ENCODE measurements at places on chromosomes 7 and 10. TPM values are rescaled to one million over a fixed set of nuclear protein-coding genes. Genes with fewer than 3 reads are reported as not detected.

DNA sequence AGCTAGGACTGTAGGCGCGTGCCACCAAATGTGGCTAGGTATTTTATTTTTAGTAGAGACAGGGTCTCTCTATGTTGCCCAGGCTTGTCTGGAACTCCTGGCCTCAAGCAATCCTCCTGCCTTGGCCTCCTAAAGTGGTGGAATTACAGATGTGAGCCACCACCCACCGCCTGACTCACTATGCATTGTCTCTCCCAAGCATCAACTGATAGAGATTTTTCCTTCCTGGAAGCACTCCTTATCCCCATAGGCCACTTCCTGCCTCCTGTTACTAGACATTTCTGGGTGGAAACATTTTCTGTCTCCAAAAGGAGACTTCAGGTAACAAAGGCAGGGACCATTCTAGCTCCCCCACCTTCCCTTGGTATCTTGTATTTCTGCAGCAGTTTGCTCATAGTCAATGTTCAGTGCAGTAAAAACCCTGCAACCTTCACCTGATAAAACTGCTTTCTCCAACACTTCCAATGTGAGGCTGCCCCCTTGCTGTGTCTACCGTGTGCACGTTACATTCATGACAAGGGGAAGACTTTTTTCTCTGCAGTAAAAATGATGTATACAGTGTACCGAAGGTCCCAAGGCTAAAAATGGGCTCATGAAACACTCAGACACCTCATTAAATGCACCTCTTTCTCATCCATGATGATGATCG lies 84.9 kb downstream of the NHLRC2 start:
- H3K27me3 ChIP-seq: no peaks in the 10 kb centered on the region
- no peaks in the 10 kb centered on the region for H3K4me1 ChIP-seq
- no peak overlapping the region for H3K4me3 ChIP-seq
- no peak for DNase-seq
- no peaks in the 10 kb centered on the region for H3K36me3 ChIP-seq

DNA sequence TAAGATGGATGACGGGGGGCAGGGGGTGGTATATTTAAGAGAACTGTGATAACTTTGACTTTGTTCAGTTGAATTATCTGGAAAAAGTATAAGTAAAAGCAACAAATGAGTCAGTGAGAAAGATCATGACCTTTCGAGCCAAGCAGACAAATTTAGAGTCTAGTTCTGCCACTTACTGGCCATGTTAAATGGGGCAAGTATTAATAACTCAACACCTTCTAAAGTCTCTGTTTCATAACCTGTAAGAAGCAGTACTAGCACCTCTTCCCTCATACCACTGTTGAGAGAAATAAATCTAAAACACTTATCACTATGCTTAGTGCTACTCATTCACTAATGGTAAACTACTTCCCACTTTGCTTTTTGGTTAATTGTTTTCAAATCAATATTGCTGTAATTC lies 604.4 kb upstream of the LRRN3 start:
- no peak for DNase-seq
- no peaks in the 10 kb centered on the region for H3K36me3 ChIP-seq
- H3K4me3 ChIP-seq: no peak overlapping the region
- no peaks in the 10 kb centered on the region for H3K4me1 ChIP-seq
- H3K27ac ChIP-seq: no peak overlapping the region

- H3K4me3 ChIP-seq: no peak overlapping the region
- peaks cover 12% of the 10 kb centered on the region for H3K4me1 ChIP-seq
- no peaks in the 10 kb centered on the region for H3K27me3 ChIP-seq
- H3K27ac ChIP-seq: no peak overlapping the region
- no peaks in the 10 kb centered on the region for H3K36me3 ChIP-seq
Measured at GRCh38 chr10:90644165-90644564, 213.7 kb downstream of the HTR7 start.

DNA sequence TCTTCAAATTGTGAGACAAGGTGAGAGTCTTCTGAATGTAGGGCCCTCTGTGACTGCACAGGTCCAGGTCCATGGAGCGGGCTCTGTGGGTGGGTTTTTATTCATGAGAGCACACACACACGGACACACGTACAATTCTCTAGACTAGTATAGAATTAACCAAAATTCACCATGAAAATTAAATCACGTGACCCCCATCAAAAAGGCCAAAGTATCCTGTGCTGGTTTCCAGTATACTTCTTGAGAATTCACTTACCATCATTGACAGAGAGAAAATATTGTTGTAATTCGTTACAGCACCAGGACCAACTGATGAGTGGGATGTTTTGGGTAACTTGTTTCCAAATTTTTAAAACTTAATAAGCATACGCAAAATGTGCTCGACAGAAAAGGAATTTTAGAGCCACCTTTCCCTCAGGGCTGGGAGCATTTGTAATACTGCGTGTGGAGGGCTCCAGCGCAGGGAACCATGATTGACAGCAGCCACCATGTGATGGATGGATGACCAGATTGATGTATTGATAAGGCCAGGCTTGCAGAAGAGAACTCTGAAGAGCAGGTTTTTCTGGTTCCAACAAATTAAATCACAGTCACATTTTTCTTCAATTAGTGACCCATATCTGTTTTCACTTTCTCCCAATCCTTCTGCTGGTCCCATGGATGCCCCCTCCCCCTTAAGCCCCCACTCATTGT lies 14.9 kb upstream of the DNTT start:
- no peak overlapping the region for H3K27ac ChIP-seq
- no peak for DNase-seq

TSPAN33 gene
- total RNA-seq: 6.8 TPM

Measured in heart right ventricle (tissue), 16 donors.